ENCODE measurements at places on chromosomes 13 and 19.

GRCh38 chr13:98520674-98521449 is 56.0 kb downstream of the STK24 start:
- no peak for DNase-seq

- no peak for DNase-seq
Observed at GRCh38 chr13:26568132-26568815, 10.8 kb downstream of the WASF3 start.

DNA sequence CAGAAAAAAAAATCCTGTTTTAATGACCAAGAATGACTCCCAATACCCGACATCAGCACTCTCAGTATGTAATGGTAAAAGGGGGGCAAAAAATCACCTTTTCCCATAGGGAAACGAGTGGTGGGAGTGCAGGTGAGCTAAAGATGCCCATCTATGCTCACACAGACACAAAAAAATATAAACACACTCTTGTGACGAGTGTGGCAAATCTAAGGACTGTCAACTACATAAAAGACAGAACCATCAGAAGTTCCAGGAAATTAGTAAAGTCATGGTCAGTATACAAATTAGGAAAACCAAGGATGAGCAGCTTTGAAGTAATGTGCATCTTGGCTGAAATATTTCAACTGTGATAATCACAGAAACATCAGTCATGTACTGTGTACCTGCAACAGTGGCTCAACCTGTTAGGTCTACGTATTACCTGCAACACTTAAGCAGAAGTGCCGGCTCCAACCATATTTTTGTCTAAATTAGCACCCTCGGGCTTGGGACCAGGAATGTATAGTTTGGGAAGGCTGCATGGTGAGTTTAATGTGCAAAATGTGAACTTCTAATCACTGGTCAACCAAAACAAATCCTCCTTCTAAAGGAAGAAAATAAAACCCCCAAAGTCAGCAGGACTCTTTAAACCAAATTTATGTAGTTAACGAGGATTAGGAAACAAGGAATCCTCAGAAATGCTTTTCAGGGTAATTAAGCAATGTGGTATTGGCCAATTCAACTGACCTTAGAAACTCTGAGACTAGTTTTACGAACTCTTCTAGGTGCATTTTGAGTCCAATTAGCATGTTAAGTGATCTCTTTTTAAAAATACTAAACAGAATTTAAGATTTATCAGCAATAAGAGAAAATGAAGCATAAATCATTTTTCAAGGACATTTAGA is 24.3 kb downstream of the ANKRD10 start:
- DNase-seq, result no peak

GRCh38 chr13:101399365-101399764 is 16.9 kb downstream of the NALCN start:
- no peak for DNase-seq

GRCh38 chr19:45016388-45017314 is 15.4 kb downstream of the RELB start:
- peak; percentile 58 for DNase-seq

- no peak for DNase-seq
Observed at GRCh38 chr19:10419646-10420443, 493 bp upstream of the PDE4A start.

DNA sequence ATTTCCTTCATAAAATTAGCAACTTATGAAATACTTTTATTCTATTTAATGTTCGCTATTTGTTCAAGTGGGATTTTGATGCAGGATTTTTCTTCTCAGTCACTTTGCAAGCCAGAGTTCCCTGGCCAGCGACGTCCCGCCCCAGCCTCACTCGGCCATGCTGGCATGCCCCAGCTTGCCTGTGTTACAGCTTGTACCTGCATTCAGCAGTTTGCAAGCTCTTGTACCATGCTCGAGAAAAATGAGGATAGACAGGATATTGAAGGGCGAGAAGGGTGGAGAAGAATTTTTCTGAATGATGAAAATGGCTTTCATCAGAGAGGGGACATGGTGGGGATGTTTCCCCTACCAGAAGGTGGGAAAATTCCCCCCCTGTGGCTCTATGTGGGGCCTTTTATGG is 2180.2 kb upstream of the PCDH20 start:
- no peak for DNase-seq

DNA sequence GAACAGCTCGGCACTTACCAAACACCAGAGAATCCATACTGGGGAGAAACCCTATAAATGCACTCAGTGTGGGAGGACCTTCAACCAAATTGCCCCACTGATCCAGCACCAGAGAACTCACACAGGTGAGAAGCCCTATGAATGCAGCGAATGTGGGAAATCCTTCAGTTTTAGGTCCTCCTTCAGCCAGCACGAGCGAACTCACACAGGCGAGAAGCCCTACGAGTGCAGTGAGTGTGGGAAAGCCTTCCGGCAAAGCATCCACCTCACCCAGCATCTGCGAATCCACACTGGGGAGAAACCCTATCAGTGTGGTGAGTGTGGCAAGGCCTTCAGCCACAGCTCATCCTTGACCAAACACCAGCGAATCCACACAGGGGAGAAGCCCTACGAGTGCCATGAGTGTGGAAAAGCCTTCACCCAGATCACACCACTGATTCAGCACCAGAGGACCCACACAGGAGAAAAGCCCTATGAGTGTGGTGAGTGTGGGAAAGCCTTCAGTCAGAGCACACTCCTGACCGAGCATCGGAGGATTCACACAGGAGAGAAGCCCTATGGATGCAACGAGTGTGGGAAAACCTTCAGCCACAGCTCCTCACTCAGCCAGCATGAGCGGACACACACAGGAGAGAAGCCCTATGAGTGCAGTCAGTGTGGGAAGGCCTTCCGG is 8.3 kb downstream of the ZNF135 start:
- DNase-seq, result no peak

DNA sequence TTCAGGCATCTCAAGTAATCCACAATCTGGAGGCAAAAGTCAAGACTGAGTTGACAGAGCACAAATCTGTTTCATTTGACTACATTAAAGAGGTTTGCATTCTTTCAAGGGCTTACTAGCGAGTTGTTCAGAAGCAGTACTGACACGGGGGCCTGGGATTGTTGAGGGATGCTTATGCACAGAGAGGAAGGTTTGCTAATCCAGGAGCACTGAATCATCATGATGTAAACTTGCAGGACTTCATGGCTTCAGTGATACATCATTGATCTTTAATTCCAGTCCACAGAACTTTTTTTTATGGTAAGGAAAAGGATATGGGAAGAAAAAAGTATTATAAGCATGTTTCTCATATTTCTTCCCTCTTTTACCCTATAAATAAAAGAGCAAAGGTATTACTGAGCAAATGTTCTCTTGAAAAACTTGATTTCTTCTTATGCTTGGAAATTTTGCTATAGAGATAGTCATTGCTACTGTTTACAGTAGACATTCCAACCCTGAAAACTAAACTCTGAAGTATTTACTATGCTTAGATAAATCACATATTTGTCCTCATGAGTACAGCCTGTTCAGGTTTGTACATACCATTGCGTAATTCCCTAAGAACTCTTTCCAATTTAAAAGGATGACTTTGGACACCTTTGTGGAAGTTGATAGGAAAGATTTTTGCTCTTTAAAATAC is 65.8 kb upstream of the KPNA3 start:
- no peak for DNase-seq

- no peak for DNase-seq
Observed at GRCh38 chr13:23810685-23811240, 78.4 kb downstream of the MIPEP start.

DNA sequence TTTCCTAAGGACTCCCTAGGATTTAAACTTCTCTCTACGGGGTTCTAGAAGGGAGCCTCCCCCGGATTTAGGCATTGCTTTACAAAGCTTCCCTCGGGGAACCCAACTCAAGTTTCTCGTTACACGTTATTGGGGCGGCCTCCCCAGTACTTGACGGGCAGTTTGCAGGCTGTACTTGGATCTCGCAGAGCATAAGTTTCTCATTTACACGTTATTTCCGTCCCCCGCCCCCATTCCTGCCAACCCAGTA is 584 bp downstream of the SMG9 start:
- DNase-seq, result no peak

GRCh38 chr13:37617173-37617572 is 18.6 kb upstream of the POSTN start:
- no peak for DNase-seq

DNA sequence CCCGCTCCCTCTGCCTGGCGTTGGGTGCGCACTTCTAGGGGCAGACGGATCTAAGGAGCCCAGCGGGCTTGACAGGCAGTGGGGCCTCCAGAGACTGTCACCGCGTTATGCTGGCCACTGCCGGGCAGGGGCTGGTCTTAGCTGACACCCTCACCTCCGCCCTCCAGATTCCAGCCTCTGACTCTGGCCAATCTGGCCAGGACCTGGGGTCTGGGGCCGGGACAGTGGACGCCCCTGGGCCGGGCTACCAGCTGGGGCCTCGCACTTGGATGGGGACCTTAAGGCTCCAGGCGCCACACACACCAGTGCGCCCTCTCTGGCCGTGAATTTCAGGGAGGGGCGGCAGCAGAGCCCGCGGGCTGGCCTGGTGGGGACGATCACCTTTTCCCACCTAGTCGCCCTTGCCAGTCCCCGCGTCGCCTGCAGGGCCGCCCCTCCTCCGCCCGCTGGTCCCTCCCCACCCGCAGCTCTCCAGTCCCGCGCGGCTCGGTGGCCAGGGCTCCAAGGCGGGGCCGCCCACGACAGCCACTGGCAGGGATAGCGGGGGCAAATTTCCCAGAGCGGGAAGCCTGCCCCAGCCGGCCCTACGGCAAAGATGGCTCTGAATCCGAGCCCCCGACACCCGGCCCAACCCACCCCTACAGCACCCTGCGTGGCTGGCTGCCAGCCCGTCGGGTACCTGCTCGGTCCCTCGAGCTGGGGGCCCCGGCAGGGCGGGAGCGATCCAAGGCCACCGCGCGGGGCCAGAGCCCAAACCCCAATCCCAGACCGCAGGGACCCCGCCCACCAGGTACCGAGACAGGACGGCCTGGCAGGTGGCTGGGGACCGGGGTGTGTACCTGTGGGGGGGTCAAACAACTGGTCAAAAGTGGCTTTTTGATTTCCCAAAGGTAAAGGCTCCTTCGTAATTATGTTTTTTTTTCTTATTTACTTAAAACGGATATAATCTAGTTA is 6.1 kb upstream of the ZNF98 start:
- no peak for DNase-seq

- DNase-seq, result peak; percentile 23
Observed at GRCh38 chr19:41426952-41427646, at the start of gene B3GNT8. Gene B3GNT8, minus strand, starts transcription at chr19:41427374. Its CDS starts 596 bp downstream, at chr19:41426778.

DNA sequence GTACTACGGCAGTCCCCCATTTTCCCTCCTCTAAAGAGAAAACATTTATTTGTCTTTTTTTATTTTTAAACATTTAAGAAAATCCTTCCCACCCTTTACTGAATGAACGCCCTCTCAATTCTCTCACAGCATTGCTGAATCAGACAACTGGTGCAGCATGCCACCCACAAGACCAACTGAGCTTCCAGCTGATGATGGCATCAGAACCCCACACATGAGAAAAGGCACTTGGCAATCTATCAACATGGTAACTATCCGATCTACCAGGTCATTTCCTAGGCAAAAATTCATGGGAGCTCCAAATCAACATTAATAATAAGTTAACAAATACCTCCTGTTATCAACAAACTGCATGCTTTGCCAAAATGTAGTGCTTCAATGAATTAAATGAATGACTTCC is 43.1 kb downstream of the LHFPL6 start:
- DNase-seq, result no peak
